HS-27A (cell line): ENCODE measurements at places on chromosomes 3 and 15.

- no peak for DNase-seq
Measured at GRCh38 chr3:70180664-70181063, 131.8 kb downstream of the MDFIC2 start.

GRCh38 chr15:39125904-39126303, 455.0 kb upstream of the THBS1 start:
- DNase-seq, result no peak

- DNase-seq, result no peak
Measured at GRCh38 chr3:80050826-80051601, 283.2 kb upstream of the ROBO1 start.

- DNase-seq, result no peak
Measured at GRCh38 chr3:65660000-65660598, 378.6 kb downstream of the MAGI1 start.

GRCh38 chr15:70142322-70143191, 44.8 kb upstream of the TLE3 start:
- no peak for DNase-seq

- no peak for DNase-seq
Measured at GRCh38 chr3:23913873-23914743, 2.7 kb downstream of the NKIRAS1 start.

- no peak for DNase-seq
Measured at GRCh38 chr15:79989183-79989582, 18.2 kb upstream of the BCL2A1 start.

GRCh38 chr3:139987908-139988307, 52.9 kb downstream of the CLSTN2 start:
- no peak for DNase-seq

DNA sequence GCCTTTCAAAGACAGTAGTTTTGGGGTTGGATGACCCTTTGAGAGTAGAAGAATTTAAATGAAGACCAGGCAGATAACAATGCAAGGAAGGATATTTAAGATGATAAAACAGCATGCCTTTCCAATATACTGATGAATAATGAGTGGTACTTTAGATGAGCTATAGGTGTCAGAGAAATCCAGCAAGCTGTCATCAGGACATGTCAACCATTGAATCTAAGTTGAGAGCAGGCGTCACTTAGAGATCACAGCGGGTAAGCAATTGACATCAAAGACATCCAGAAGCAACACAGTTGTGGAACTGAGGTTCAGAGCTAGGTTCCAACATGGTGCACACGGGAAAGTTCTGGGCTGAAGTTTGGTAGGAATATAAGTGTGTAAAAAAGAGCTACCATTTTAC, 25.0 kb downstream of the CCDC54 start:
- DNase-seq, result no peak

- DNase-seq, result peak; percentile 77
Measured at GRCh38 chr3:17491601-17492000, 250.8 kb downstream of the TBC1D5 start.

DNA sequence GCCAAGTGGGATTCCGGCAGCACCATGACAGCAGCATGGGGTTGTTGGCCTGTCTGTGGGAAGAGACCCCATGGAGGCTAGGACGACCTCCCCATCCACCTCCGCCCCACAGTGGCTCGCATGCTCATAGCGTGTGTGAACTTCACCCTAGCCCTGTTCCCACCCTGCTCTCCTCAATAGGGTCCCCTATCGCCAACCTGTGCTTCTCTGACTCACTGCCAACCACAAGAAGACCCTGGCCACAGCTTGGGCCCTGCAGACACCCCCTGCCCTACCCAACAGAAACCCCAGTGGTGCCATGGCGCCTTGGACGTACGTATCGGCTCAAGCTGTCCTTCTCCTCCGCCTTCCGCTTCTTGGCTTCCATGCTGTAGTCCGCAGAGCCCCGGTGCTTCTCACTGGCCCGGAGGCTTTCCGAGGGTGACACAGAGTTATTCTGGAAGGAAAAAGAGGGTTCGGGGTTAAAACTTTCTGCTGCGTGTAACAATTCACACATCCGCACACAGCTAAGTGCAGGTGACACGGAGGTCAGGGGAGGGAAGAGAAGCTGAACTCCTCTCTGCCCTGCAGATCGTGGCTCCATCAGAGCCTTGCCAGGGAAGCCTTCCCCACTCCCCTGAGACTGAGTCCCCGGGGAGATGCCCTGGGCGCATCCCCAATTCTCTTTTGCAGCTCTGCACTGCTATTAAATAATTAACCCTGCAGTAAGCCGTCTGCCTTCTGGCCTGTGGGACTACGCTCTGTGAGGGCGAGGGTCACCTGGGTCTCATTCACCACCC, 37.3 kb downstream of the TLE3 start:
- DNase-seq, result no peak

GRCh38 chr15:56948000-56948763, 29.7 kb downstream of the TCF12 start:
- DNase-seq, result no peak

- DNase-seq, result no peak
Measured at GRCh38 chr3:71109241-71109976, 474.1 kb downstream of the FOXP1 start.

DNA sequence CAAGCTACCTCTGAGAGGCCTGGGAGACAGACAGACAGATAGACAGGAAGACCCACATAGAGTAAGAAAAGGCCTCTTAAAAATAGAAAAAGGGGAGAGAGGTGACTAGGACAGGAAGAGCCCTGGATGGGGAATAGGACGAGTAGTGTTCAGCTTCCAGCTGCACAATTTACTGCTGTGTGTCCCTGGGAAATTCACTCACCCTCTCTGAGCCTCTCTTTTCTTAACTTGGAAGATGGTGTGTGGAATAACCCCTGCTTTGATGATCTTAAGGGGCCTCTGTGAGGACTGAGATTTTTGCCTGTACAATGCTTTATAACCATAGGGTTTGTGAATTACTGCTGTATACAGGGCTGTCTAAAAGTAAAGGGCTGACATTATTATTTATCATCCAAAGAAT, 37.5 kb downstream of the FEM1B start:
- DNase-seq, result no peak

GRCh38 chr15:63323798-63324563, 46.6 kb downstream of the APH1B start:
- DNase-seq, result no peak

GRCh38 chr3:99484871-99485270, 153.5 kb upstream of the COL8A1 start:
- DNase-seq, result no peak

DNA sequence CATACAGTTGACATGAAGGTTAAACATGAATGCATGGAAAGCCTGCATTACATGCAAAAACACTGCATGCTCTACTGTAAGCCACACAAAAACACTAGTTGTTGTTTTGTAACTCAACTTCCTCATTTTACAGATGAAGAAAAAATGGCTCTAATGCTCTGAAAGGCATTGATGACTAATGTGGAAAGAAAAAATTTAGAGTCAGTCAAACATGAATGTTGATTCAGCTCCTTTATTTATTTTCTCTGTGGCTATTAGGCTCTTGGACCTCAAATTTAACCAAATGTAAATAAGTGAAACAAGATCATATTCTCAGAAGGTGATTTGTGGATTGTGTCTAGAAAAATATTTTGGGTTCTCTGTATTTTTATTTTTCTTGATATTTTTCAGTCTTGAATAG, 336.7 kb upstream of the ZNF717 start:
- no peak for DNase-seq

DNA sequence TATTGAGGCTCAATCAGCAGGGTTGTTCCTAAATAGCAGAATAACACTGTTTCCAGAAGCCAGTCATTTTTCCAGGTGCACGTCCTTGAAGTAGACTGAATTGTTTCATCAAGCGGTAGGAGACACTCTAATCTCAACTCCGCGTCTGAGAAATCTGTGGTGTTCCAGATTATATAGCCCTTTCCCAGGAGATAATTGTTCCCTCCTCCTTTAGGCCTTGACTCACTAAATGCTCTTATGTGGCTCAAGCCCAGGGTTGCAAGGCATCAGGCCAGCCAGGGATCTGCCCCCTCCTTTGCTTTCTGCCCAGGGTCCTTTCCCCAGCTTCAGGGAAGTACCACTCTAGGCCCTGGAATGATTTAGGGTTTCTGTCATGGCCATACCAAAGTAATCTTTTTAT, 5.7 kb upstream of the HLTF start:
- DNase-seq, result no peak

DNA sequence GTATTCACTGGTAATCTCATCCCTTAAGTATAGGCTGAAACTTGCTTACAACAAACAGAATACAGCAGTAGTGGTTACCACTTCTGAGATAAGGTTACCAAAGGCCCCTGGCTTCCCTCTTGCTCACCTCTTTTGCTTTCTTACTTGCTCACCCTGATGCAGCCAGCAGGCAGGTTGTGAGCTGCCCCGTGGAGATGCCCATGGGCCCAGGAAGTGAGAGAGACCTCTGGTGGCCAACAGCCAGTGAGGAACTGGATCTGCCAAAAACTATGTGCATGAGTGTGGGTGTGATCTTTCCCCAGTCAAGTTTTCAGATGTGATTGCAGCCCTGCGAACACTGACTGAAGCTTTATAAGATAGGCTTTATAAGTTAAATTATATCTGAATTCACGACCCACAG, 48.7 kb downstream of the NMNAT3 start:
- no peak for DNase-seq

DNA sequence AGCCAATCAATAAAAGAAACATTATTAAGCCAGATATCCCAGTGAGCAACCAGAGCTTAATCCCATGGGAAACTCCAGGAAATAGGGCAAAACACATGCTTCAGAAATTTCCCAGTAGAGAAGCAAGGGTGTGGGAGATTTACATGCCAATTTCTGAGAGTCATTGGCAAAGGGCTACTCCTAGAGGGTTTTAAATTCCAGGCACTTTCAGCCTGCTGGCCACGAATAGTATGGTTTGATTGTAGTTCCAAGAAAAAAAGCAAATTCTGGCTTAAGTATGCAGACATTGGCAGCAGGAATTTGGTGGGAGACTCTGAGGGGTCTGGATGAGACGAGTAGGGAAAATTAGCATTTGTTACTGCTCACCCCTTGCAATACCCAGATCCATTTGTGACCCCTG, 402.1 kb upstream of the SUCLG2 start:
- DNase-seq, result no peak

DNA sequence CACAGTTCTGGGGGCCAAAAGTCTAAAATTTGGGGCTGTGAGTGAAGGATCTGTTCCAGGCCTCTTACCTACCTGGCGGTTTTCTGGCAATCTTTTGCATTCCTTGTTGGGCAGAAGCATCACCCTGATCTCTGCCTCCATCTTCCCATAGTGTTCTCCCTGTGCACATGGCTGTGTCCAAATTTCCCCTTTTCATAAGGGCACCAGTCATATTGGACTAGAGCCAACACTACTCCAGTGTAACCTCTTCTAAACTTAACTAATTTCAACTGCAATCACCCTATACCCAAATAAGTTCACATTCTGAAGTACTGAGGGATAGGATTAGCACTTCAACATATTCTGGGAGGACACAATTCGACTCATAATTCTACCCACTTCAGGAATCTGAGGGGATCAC, 85.0 kb downstream of the CCNL1 start:
- no peak for DNase-seq

DNA sequence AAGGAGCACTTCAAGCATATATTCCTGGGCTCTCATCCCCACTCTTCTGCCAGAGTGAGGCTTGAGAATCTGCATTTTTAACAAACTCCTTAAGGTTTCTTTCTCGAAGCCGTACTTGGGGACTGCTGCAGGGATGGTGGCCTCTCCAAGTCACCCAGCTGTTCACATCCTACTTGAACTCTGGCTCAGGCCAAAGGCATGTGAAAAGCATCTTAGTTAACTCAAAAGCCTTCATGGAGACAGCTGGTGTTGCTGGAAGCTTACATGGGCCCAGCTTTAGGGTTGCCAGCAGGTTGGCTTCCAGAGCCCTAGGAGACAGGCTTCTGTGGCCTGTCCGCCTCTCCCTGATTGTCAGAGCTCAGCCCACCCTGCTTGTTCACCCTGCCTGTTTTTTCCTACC, 139.2 kb downstream of the THSD4 start:
- no peak for DNase-seq

DNA sequence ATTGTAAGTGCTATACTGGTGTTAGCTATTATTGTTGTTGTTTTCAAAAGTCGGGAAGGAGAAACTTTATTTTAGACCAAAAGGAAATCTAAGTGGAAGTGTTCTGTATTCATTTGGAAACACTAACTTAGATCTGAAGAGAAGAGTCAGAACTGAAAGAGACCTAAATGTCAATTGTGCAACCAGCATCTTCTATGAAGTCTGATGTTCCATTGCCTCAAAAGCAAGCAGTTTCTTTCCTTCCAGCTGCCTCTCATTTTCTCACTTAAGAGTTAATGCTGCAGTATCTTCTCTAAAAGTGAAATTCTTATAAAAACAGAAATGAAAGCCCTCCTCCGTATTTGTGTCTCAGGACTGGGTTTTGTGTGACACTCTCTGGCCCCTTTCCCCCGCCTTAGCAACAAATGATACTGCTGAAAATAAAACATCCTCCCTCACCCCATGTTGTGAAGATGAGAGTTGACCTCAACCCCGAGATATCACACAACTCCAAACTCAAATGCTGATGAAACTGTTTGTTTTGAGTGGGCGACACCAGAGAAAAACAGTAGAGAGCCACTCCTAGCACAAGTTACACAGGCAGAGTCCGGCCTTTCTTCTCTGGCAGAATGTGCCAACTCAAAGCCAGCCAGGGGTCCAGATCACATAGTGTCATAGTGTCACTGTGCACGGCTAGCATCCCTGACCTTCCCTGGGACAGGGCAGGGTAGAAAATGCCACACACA, 48.9 kb downstream of the GLDN start:
- DNase-seq, result no peak

GRCh38 chr3:19384868-19385267, 236.6 kb downstream of the KCNH8 start:
- no peak for DNase-seq

DNA sequence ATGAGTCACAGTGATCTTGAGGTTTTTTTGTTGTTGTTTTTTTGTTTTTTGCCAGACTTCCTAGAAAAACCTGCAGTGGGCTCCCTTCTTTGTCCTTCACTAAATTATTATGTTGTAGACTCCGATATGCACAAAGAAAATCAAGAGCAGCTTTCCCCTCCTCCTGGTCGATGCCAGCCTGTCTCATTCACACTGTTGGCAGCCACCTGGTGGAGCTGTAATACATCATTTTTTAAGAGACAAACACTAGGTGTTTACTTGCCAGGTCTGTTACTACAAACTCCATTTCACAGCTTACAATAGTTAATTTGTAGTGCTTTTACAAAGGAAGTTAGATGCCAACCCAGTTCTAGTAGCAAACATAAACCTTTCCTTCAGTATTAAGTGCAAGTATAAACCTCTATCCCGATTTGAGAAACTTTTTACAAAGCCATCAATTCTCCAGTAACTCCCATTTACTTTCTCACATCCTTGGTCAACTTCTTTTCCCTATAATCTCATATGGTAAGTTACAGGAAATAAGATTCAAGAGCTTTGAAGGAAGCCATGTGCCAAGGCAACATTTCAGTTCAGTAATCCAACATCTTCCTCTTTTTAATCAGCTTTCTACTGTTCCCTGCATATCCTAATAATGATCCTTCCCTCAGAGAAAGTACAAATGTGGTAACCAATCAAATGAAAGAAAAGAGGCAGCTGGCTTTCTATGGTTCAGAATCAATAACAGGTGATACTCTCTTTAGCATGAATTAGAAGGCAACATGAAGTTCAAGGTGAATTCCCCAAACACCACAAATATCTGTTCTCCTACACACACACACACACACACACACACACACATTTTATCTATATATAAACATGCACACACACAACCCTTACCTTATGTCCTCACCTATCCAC, 14.0 kb downstream of the AAGAB start:
- DNase-seq, result no peak
